Progenitor cell of endocrine pancreas (in vitro differentiated cells): ENCODE measurements at places on chromosomes 1 and 21.

DNA sequence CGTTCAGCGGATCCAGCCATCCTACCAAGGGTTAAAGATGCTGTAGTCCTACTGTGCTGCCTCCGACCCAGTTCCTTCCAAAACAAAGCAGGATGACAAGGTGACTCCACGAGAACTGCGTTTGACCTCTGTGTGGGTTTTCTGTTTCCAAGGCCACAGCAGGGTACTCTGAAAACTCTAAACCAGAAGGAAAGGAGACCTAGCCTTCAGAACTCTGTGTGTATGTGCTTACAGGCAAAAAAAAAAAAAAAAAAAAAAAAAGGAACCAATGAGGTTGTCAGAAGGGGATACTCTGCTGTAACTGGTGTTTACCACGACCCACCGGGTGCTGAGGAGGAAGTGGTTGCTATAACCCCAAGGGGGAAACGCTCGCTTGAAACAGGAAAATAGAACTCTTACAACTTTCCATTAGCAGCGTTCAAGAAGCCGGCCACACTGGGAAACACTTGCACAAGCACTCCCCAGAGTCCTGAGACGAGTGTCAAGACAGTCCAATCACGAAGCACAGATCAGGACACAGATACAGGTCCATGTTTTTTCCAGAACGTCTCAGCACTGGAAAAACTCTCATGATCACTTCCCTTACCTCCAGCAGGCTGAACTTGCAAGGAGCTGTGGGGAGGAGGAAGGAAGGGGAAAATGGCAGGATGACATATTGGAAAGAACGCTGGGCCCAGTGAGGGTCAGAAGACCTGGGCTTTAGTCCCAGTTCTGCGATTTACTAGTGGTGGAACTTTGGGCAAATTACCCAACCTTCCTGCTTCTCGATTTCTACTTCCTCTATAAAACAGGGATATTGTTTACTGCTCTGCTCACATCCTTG lies 64.0 kb downstream of the ITPKB start:
- no peak for DNase-seq

GRCh38 chr1:184648856-184649201 lies 105.8 kb downstream of the EDEM3 start:
- no peak for DNase-seq

DNA sequence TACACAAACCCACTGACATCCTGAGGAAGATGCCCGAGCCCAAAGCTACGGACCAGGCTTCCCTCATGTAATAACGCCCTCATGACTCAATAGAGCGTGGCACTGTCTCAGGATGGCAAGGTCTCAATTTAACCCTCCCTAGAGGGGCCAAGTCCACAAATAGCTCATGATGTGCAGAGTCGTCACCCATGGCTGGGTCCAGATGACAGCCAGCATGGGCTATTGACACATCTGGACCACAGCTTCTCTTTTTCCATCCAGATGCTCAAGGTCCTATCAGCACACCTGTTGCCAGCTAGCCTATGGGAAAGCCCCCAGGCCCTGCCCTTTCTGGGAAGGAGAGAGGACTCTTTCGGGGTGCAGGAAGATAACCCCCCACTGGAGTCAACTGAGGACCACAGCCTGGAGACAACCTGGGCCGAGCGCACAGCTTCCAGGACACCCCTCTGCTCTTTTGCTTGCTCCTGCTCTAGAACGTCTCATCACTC lies 2.8 kb downstream of the LAPTM5 start:
- no peak for DNase-seq

- DNase-seq: no peak
These were observed 16.7 kb upstream of the ACTRT2 start for GRCh38 chr1:3004285-3005205.

DNA sequence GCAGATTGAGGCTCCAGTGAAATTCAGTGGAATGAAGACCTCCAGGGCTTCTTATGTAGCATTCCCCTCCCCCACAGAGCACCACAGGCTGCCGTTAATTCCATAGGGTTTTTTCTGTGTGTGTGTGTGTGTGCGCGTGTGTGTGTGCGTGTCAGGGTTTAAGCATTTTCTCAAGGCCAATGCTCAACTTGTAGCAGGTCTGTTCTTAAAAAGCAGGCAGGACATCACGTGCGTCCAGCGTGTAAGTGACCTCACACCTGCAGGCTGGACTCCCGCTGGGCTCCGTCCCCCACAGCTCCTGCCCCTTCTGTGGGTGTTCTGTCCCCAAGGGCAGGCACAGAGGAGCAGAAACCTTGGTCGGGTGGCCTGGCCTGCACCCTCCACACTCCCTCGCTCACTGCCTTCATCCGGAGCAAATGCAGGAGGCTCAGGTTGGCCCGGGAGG lies 5.3 kb downstream of the PRDM16 start:
- DNase-seq: no peak

GRCh38 chr1:199701726-199702125 lies 325.8 kb upstream of the NR5A2 start:
- DNase-seq: no peak

DNA sequence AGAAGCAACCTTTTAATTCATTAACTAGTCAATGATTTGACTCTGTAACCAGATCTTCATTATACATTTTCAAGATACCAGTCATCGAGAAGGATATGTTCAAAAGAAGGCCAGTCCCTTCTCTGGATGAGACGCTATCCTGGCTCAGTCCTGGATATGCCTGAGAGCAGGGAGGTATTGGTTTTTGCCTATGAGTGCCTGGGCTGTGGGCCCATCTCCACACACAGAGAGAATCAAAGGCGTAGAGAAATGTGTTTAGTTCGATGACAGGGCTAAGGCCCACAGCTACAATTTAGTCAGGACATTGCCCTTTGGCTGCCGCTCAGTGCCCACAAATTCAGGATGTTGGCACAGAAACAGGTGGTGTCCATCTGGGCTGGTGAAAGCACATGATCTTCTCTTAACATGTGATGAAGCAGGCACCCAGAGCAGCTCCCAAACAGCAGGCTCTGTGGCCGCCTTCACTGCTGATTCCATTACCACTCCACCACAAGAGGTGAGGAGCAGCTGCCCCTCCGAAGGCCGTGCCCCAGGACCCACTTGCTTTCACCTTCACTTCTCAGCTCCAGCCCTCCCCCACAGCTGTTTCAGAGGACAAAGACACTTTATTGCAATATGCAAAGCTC lies 24.7 kb downstream of the ACKR1 start:
- no peak for DNase-seq
